ENCODE measurements at places on chromosomes 1 and 21.

GRCh38 chr1:186869526-186870228, 40.9 kb downstream of the PLA2G4A start:
- H3K27me3 ChIP-seq, result no peaks in the 10 kb centered on the region
- DNase-seq, result no peak
- H3K27ac ChIP-seq, result no peak overlapping the region

- no peaks in the 10 kb centered on the region for H3K27me3 ChIP-seq
- no peaks in the 10 kb centered on the region for H3K36me3 ChIP-seq
- no peak overlapping the region for H3K4me3 ChIP-seq
- H3K27ac ChIP-seq, result no peak overlapping the region
Observed at GRCh38 chr1:41743366-41743765, 175.4 kb downstream of the HIVEP3 start.

DNA sequence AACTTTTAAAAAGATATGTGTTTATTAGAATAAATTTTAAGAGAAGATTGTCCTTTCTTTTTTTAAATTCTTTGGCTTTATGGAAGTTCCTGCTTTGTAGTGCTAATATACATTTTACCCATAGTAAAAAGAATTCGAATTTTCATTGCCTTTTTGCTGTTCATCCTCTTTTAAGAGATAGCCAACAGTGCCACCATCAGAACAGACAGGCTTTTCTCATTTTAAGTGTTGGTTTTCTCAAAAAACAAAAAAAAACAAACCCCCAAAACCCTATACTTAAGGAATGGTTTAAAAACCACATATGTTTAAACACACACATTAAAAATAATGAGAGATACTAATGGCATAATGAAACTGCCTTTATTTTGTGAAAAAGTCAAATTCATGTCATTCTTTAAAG, 118.8 kb downstream of the NEK7 start:
- no peak for DNase-seq
- no peaks in the 10 kb centered on the region for H3K27me3 ChIP-seq
- no peak overlapping the region for H3K27ac ChIP-seq
- H3K36me3 ChIP-seq, result no peaks in the 10 kb centered on the region
- H3K4me3 ChIP-seq, result no peak overlapping the region
- no peaks in the 10 kb centered on the region for H3K4me1 ChIP-seq

GRCh38 chr21:30713766-30714165, 4.8 kb downstream of the KRTAP21-3 start:
- H3K4me1 ChIP-seq, result no peaks in the 10 kb centered on the region
- no peaks in the 10 kb centered on the region for H3K27me3 ChIP-seq
- no peak for DNase-seq
- no peak overlapping the region for H3K27ac ChIP-seq

- peak overlapping the region; percentile 77 for H3K4me3 ChIP-seq
- no peaks in the 10 kb centered on the region for H3K36me3 ChIP-seq
- peaks cover 18% of the 10 kb centered on the region for H3K4me1 ChIP-seq
- peak; percentile 77 for DNase-seq
- H3K27me3 ChIP-seq, result peaks cover 11% of the 10 kb centered on the region
Observed at GRCh38 chr1:28887419-28887834, 26.9 kb upstream of the EPB41 start.

- no peaks in the 10 kb centered on the region for H3K36me3 ChIP-seq
- DNase-seq, result no peak
- no peaks in the 10 kb centered on the region for H3K27me3 ChIP-seq
- no peak overlapping the region for H3K27ac ChIP-seq
- no peak overlapping the region for H3K4me3 ChIP-seq
Observed at GRCh38 chr1:4108758-4109627, 208.9 kb upstream of the C1orf174 start.

GRCh38 chr1:41513383-41513735, 28.9 kb upstream of the EDN2 start:
- peaks cover 9% of the 10 kb centered on the region for H3K27me3 ChIP-seq
- no peaks in the 10 kb centered on the region for H3K36me3 ChIP-seq
- no peak overlapping the region for H3K27ac ChIP-seq
- peaks cover 8% of the 10 kb centered on the region for H3K4me1 ChIP-seq

DNA sequence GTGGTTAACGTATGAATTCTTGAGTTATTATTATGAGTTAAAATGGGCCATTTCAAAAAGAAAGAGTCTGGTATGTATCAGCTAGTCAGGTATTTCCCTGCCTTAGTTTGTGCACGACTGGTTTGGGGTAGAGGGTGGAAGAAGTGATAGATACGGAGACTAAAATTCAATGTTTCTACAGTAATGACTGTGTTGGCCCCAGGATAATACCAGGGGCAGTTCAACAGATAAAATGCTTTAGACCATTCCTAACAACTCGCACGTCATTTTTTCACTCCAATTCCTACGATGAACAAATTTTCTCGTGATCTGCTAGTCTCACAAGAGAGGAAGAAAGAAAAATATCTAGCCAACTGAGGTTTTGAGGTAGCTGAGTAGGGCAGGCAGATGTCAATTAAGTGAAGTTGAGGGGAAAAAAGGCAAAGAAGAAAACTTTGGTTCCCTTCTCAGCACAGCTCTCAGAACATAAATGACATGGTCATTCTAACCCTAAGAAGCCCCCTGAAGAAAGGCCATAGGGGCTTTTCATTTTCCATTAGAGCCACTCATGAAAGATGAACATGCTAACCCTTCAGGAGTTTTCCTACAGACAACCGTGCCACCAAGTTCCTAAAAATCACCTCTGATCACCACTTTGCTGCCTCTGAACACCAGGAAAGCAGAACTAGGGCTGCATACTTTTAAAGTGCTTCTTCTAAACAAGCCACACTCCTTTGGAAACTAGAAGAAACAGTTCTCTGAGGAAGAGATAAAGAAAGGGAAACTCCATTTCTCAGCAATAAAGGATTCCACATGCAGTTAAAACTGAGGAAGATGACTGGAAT, 5.6 kb downstream of the MCOLN2 start:
- no peak overlapping the region for H3K27ac ChIP-seq
- H3K36me3 ChIP-seq, result no peaks in the 10 kb centered on the region
- no peak overlapping the region for H3K4me3 ChIP-seq
- DNase-seq, result no peak

DNA sequence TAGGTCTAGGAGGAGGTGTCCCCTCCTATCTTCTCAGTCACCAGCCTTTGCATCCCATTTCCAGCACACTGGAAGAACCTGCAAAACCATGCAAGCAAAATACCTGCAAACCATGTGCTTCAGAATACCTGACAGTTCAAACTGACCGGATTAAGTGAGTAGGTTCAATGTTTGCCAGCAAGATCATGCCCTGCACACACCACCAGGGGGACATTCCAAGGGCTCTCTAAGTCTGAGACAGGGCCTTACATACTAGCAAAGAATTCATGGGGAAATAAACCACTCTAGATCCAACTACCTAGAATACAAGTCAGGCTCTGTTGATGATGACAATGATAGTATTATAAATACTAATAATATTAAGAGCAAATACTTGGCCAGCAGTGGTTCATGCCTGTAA, 27.6 kb downstream of the INPP5B start:
- no peaks in the 10 kb centered on the region for H3K36me3 ChIP-seq
- DNase-seq, result no peak
- no peak overlapping the region for H3K27ac ChIP-seq
- H3K4me3 ChIP-seq, result no peak overlapping the region
- H3K4me1 ChIP-seq, result no peaks in the 10 kb centered on the region

GRCh38 chr1:163399976-163400601, 78.3 kb downstream of the NUF2 start:
- H3K27ac ChIP-seq, result peak overlapping the region; percentile 13
- DNase-seq, result peak; percentile 90
- no peaks in the 10 kb centered on the region for H3K36me3 ChIP-seq
- H3K4me3 ChIP-seq, result no peak overlapping the region
- H3K4me1 ChIP-seq, result peaks cover 2% of the 10 kb centered on the region

DNA sequence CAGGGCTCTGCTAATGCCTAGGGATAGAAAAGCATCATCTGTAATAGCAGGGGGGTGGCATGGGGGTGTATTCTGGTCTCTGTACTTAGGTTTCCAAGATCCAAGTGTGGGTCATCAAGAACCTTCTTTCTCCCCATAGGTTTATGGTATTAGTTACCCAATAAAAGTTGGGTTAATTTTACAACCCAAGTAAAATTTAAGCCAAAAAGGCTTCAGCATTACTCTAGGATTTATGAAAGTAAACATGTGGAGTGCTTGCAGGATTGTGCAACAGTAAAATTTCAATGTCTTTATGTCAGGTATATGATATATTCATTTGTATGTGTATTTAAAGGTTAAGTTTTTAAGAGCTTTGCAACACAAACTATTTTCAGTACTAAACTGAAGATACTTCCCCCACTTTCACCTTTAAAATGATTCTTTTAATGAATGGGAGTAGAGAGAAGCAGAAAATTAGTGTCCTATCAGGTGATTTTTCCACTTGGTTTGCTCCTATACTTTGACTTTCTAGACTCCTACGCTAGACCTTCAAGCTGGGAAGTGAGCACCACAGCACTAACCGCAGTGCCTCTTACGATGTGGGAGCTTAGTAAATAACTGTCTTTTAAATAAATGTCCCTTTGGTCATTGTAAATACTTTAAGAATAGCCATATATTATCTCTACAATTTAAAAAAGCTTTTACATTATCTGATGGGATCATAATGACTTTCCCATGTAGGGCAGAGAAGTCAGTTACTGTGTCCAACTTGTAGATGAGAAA, 67.8 kb upstream of the UBE2U start:
- H3K27me3 ChIP-seq, result no peaks in the 10 kb centered on the region
- peaks cover 5% of the 10 kb centered on the region for H3K4me1 ChIP-seq
